ENCODE measurements at places on chromosomes 4 and X.

DNA sequence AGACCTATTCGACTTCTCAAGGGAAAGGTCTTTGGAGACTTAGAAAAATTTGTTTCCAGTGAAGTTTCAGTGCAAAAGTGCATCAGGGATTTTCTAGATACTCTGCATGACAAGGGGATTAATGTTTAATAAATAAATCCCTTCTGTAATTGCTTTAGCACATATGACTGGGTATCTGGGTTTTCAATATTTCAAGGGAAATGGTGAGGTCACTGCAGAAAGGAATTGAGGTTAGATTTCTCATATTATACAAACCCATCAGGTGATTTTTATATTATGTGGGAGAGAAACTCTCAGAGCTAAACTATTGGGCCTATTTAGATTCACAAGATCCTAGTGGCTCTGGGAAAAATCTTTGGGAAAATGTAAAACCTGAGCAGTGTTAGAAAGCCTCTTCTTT, 48.3 kb upstream of the SLC4A4 start:
- DNase-seq = no peak

DNA sequence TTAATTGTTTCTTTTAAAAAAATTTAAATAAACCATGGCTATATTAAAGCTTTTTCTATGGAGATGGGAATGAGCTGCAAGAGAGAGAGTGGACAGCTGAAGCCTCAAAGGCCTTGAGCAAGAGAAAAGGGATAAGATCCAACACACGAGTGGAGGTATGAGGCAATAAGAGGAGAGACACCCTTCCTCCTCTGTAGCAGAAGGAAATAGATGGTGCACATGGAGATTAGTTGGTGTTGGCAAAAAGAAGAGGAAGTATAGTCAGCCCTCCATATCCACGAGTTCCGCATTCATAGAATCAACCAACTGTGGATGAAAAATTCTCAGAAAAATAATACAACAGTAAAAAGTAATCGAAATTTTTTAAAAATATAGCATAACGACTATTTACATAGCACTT, 3.2 kb downstream of the CXorf38 start:
- DNase-seq = no peak

- no peak for DNase-seq
Measured at GRCh38 chrX:155068165-155068564, 2.8 kb downstream of the CMC4 start.

DNA sequence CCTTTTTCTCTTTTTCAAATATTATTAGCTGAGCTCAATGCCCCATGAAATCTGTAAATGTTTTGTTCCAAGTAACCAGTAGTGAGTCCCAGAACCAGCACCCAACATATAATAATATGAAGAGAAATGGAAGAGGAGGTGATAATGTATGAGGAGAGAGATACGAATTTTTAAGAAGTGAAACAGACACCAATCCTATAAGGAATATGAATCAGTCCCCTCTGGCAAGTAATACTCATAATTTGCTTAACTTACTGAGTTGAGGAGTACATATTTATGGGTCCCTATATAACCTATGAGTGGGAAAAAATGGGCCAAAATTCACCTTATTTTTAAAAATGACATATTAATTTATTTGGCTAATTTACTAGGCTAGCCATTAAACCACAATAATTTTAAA, 8.4 kb upstream of the CBR4 start:
- no peak for DNase-seq

DNA sequence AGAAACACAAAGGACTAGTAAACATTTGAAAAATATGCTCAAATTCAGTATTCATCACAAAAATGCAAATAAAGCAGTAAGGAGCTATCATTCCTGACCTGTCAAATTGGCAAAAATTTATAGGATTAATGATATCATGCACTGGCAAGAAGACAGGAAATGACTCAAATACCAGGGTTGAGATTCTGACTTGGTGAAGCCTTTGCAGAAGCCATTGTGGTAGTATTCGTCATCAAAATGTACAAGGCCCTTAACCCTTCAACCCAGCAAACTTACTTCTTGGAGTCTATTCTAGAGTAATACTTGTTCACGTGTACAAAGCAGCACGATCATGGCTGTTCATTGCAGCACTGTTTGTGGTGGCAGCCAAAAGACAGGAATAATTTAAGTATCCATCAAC, 132.4 kb downstream of the ENOX2 start:
- DNase-seq = no peak

DNA sequence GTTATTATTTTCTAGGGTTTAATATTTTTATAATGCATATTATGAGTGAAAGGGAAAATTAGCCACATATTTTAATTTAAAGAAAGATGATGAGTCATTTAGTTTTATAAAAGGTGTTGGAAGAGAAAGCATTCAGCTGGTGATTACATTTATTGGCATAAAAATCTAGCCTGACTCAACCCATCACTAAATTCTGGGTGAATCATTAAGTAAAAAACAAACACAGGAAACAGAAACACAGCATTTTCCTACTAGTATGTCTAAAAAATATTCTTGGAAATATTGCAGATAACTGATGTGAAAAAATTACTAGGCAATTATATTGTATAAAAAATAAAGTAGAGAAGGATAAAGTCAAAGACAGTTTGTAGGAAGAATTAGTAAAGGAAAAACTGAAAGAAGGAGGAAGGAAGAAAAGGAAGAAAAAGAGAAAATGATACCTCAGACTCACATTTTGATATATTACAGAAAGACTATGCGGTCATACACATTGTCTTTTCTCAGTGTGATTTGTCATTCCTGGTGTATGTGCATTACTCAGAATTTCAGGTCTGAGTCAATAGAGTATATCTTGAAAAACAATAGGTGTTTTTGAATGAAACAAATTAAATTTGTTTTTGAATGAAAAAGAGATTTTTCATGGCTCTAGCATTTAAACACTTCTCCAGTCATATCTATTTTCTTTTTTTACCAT, 48.0 kb upstream of the SPOCK3 start:
- DNase-seq = no peak

Measured in natural killer cell (primary cell).